Activated CD8-positive, alpha-beta memory T cell treated with anti-CD3 and anti-CD28 coated beads, Interleukin-2, amount 50 U/mL, for 4 hours (primary cell): ENCODE measurements at places on chromosomes 7 and 10.

GRCh38 chr10:126628746-126629145 is 41.7 kb downstream of the C10orf90 start:
- DNase-seq: no peak

DNA sequence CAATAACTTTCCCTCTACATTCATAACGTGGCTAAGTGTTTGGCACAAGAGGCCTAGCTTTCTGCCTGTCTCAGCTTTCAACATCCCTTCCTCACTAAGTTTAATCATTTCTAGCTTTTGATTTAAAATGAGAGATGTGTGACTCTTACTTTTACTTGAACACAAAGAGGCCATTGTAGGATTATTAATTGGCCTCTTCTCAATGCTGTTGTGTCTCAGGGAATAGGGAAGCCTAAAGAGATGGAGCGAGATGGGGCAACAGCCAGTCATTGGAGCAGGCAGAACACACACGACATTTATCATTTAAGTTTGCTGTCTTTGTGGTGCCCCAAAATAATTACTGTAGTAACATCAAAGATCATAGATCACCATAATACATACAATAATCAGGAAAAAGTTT is 167.1 kb upstream of the TRIM24 start:
- DNase-seq: no peak

DNA sequence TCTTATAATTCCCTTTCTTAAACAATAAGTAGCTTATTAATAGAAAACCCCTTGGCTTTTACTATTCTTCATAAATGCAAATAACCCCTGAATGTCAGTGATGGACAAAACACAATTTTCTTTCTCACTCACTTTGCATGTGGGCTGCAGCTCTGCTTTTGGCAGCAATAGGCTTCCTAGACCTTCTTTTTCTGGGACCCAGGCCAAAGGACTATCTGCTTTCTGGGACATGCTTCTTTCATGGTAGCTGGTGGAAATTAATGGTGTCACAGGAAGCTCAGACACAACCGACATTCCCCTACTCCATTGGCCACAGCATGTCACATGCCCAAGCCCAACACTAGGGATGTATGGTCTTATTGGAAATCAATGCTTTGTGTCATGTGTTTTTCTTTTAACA is 134.3 kb upstream of the MDFIC start:
- DNase-seq: no peak

DNA sequence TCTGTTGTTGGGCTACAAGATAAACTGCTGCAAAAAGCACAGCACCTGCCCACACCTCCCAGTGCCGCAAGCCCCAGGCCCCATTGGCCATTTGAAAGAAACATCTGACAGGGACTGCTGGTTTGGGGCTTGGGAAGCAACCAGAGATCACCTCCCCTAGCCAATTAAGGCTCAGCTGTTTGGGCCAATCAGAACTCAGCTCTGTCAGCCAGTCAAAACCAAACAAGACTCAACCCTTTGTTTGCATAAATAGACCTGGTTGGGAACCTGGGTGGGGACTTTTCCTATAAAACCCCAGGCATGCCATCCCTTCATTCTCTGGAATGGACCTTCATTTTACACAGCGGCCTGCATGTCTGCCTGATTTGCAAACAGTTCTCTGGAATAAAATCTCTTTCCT is 17.2 kb upstream of the NME8 start:
- DNase-seq: no peak

- no peak for DNase-seq
Observed at GRCh38 chr10:120688928-120689327, 162.2 kb upstream of the WDR11 start.

DNA sequence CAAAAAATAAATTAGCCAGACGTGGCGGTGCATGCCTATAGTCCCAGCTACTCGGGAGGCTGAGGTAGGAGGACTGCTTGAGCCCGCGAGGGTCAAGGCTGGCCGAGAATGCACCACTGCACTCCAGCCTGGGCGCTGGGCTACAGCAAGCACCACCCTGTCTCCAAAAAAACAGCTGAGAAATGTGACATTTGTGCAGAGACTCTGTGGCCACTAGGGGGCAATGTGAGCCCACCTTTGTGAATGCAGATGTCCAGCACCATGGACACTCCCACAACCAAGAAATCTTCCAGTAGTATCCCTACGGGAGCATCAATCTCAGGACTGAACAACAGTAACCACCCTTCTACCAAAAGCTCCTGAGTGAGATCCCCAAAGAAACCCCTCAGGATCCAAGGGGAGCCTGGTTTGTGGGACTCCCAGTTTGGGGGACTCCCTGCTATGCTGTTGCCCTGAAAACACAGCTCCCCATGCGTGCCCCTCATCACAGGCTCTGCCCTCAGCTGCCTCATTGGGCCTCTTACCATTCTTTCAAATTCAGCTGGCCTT is 6.2 kb upstream of the AHCYL2 start:
- peak; percentile 79 for DNase-seq

DNA sequence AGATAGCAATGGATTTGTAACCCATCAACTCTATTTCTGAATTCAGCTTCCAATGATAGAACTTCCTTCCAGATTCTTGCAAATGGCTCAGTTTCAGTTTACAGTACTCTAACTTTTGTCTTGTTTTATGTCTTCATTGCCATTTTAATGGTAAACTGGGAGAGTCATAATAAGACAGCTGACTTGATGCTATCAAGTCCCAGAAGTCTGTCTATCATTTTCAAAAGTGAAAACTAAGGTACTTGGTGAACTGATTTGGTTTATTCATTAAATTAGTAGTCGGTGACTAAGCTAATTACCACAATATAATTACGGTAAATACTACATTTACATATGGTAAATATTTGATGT is 25.0 kb downstream of the RTKN2 start:
- DNase-seq: no peak

DNA sequence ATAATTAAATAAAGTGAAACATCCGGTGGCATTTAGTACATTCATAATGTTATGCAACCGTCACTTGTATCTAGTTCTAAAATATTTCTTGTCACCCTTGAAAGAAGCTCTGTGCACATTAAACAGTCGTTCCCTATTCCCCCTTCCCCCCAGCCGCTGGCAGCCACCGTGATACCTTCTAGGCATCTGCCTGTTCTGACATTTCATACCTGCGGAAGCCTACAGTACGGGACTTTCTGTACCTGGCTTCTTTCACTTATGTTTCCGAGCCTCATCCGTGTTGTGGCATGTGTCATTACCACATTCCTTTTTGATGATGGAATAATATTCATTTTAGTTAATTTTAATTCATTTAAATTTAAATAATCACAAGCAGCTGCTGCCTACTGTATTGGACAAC is 13.9 kb upstream of the SFRP5 start:
- no peak for DNase-seq

DNA sequence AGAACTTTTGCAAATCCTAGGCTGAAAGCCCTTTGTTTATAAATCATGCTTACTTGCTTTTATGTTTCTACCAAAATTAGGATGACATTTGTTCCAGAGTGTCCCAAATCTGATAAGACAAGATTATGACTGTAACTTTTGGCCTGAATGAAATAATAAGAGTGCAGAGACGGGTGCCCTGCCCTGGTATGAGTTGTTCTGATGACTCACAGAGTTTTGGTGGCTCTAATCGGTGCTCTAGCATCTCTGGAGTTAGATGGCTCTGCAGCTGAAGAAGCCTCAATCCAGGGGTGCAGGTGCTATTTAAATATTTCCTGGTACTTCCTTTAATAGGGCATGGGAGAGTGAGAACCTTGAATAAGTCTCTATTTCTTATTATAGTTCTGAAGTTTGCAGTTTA is 102.2 kb upstream of the ELMO1 start:
- no peak for DNase-seq

DNA sequence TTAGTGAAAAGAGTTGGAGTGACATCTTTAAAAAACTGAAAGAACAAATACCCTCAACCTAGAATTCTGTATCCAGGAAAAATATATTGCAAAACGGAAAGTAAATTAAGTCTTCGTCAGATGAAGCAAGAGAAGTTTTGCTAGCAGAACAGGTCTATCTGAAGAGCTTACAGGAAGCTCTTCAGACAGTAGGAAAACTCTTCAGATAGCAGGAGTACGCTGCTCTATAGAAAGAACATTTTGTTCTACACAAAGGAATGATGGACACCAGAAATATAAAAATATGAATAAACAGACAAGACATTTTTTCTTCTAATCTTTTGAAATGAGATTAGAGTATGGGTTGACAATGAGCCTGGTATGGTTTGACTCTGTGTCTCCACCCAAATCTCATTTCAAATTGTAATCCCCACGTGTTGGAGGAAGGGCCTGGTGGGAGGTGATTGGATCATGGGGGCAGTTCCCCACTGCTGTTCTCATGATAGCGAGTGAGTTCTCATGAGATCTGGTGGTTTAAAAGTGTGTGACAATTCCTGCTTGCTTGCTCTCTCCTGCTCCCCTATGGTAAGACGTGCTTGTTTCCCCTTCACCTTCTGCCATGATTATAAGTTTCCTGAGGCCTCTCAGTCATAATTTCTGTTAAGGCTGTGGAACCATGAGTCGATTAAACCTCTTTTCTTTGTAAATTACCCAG is 567.3 kb downstream of the AUTS2 start:
- no peak for DNase-seq

DNA sequence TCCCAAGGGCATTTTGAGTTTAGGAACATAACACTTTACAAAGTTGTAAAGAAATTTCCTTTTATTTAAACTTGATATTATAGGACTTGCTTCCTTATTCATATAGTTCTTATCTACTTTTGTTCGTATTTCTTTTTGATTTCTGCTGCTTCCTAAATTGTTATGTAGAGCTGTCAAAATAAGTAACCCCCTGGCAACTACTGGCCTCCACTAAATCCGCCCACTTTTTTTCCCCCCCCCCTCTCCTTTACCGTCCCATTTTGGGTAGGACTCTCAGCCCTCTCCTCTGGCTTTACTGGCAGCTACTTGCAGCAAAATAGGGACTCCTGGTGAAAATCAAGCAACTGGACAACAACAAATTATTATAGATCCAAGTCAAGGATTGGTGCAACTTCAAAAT is 1.1 kb downstream of the SP4 start:
- no peak for DNase-seq

GRCh38 chr7:50211130-50212015 is 93.1 kb upstream of the IKZF1 start:
- no peak for DNase-seq

DNA sequence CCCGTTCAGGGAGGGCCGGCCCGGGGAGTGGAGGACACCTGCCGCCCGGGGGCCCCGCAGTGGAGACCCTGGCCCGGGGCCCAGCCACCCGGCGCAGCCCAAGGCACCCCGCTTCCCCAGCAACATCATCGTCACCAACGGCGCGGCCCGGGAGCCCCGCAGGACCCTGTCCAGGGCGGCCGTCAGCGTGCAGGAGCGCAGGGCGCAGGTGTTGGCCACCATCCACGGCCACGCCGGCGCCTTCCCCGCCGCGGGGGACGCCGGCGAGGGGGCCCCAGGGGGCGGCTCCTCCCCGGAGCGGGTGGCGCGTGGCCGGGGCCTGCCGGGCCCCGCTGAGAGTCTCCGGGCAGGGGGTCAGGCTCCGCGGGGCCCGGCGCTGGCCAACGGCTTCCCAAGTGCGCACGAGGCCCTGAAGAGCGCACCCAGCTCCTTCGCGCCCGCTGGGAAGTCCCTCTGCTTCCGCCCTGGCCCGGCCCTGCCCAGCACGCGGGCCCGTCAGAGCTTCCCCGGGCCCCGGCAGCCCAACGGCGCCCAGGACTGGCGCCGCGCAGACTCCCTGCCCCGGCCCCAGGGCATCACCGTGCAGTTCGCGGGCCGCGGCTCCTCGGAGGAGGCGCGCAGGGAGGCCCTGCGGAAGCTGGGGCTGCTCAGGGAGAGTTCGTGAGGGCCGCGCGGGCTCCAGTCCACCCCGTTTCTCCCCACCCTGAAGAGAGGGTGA is 46.7 kb downstream of the PROSER2 start:
- no peak for DNase-seq
